ENCODE measurements at places on chromosomes 5 and 9.
A peak's percentile ranks its signal among the peaks of the same experiment; 100 is the strongest.

- DNase-seq = peak; percentile 33
Observed at GRCh38 chr5:140131967-140132409, 6.3 kb downstream of the IGIP start.

- DNase-seq = no peak
Observed at GRCh38 chr5:139747583-139748504, 47.8 kb upstream of the PSD2 start.

GRCh38 chr5:109690242-109690974 lies 681 bp downstream of the MAN2A1 start:
- DNase-seq = peak; percentile 3

DNA sequence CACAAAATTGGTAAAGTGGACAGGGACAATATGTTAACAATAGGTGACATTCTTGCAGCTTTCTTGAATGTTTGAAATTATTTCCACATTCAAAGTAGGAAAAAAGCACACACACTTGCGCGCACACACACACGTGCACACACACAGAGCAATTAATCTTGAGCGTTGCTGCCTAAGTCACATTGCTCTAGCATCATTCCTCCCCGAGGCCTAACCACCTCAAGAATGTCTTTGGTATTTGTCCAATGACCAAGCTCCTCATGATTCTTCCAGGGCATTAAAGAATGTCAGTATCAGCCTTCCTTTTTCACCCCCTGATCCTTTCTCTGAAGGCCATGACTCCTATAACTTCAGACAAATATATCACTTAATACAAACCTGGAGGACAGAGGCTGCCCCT lies 198.1 kb downstream of the NPR3 start:
- no peak for DNase-seq

GRCh38 chr5:72615061-72615460 lies 107.9 kb upstream of the ZNF366 start:
- no peak for DNase-seq

DNA sequence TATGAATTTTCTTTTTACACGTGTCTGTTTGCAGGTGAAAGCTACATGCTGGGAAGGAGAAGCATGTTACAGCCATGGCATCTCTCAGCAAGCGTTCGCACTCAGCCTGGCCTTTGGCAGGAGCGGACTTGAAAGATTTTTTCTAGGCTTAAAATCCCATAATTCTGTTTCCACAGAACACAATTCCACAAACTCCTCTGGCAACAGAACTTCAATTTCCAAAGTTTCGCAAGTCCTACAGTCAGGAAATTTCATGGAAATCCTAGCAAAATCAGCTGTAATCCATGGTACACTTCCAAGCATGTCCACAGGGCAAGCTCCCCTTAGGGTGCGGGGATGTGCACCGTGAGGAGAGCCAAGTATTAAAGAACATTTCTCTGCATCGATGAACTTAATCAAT lies 35.9 kb downstream of the SUB1 start:
- DNase-seq = no peak

DNA sequence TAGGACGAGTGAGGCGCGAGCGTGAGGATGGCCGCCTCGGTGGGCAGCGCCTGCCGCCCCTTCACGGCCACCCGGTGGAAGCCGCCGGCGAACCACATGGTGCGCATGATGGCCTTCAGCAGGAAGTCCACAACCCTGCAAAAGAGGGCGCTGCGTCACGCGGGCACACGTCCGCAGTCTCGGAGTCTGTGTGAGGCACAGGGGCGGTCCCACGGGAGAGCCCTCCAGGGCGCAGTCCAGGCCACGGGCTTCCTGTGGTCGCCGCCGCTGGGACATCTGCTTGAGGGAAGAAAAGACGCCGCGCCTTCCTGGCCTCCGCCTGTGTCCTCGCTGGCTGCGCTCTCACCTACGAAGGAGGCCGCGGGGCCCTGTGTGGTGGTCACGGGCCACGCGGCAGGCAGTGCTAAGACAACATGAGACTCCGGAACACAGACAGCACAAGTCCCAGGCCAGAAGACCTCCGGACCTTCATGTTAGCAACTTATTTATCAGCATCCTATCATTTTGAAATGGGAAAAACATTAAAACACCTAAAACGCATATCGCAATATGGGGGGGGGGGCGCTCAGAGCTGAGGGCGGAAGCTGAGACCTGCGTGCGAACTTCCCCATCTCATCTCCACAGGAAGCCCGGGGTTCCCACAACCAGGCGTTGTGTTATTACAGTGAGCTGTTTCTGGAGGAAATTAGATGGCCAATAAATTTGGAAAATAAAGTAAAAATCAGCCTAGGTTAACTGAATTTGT lies 28.8 kb downstream of the LPCAT1 start:
- no peak for DNase-seq

DNA sequence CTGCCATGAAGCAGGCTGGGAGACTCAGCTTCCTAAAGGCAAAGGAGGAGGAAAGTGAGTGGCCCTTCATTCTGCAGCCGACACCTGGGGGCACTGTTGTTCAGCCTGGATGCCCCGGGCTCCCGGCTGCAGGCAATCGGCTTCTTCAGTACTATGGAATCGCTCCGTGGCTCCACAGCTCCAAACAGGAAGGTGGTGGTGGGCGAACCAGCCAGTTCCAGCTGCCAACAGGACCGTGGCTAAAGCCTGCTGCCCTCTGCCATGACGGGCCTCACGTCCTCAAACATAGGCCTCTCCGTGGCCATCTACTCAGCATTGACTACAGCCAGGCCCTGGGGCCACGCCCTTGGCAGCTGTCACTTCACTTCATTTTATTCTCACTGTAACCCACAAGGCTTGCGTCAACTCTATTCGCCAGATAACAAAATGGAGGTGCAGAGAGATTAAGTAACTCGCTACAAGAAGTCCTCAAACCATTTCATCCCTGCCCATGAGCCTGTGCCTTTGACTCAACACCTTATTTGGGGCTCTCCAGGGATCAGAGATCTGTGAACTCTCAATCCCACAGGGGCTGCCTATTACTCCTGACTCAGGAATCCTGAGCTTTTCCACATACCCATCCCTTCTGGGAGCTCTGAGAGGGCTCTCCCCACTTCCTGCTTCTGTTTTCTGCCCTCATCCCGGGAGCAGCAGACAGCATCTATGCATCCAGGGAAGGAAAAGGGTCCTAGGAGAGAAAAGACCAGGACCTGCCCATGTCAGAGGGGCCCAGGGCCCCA lies 38.0 kb downstream of the PAX5 start:
- peak; percentile 32 for DNase-seq

DNA sequence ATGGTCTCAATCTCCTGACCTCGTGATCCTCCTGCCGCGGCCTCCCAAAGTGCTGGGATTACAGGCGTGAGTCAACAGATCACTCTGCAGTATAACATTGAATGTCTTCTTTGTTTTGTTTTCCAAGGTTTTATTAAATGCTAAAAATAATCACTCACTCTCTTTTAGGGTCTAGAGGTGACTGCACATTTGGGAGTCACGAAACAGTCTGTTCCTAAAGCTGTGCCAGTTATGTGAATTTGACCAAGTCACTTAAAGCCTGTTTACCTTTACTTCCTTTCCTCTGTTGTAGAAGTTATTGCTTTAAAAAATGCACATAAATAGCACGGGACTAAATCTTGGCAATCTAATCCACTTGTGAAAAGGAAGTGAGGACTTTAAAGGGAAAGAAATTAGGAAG lies 304.9 kb upstream of the PTGER4 start:
- DNase-seq = no peak

DNA sequence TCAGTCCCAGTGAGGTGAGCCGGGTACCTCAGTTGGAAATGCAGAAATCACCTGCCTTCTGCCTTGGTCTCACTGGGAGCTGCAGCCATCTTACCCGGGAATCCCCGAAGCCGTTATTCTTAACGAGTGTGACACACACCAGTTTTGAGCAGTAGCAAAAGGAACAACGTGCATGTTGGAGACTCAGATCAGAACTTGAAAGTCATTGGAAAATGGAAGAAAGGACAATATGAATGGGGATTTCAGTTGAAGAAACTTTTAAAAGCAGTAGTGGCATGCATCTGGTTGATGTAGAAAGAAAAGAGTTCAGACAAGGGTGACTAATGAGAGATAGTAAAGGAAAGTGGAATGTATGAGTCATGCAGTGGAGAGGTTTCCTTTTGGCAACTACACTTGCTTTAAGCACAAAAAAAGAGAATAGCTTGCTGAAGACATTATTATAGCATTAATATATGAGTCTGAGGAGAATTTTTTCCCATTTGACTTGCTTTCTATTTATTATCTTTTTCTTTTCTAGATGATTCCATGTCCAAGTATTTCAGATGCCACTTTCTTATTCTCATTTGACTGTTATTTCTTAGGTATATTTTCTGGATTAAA lies 44.4 kb upstream of the ANKDD1B start:
- peak; percentile 80 for DNase-seq

DNA sequence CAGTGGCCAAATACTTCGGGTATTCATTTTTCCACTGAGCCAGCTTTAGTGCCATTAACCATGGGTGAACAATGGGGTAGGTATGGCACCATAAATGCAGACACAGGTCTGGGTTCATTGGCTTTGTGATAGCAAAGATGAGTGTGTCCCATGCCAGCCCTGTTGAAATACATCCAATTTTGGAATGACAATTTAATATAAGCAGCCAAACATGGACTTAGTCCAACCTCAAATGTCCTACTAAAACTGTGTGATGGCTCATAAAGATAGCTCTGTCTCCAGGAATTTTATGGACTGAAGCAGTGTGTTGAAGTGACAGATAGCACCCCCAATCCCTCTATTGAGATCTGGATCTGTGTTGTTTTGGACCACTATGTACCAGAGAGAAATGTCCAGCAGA lies 514.9 kb downstream of the RASEF start:
- no peak for DNase-seq

DNA sequence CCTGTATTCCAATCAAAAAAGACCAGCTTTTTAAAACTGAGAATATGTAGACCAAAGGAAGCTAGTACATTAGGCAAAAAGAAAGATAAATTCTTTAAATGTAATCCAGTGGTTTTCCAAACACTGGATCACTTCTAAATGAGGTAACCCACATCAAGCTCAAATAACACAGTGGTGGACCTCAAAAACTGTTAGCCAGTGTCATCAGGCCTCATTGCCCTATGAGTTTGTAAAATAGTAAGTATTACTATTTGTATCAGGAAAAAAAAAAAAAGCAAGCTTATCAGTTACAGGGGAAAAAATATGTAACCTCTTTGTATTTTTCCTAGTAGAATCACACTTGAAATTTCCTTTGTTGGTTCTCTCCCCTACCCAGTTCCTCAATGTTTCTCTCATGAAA lies 6.7 kb downstream of the MTX3 start:
- DNase-seq = no peak

GRCh38 chr5:148807851-148808250 lies 18.6 kb upstream of the ADRB2 start:
- DNase-seq = no peak

DNA sequence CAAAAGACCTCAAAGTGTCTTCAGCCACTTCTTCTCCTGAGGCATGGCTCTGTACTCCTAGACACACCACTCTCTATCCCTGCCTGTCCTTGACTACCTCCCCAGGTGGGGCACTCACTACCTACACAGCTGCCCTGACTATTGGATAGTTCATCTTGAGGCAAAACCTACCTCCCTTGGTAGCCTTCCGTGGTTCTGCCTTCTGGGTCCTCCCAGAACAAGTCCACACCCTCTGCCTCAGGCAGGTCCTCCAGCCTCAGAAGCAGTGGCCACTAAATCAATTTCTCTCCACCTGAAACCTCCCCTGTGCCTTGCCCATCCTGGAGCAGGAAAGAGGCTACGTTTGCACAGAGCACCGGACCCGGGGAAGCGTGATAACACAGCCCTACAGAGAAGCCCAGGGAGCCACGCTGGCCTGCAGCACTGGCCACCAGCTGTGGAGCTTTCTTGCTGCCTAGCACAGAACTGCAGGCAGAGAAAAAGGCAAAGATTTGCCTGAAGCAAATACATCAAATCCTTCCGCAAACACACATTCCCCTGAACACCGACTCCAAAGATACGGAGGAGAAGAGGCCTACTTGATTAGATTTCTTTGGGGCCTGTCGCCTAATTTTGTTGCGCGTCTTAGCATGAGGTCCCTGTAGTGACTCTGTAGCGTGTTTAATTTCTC lies 141.8 kb downstream of the C9orf50 start:
- DNase-seq = no peak

- DNase-seq = no peak
Observed at GRCh38 chr9:110141227-110141793, 66.6 kb downstream of the C9orf152 start.

DNA sequence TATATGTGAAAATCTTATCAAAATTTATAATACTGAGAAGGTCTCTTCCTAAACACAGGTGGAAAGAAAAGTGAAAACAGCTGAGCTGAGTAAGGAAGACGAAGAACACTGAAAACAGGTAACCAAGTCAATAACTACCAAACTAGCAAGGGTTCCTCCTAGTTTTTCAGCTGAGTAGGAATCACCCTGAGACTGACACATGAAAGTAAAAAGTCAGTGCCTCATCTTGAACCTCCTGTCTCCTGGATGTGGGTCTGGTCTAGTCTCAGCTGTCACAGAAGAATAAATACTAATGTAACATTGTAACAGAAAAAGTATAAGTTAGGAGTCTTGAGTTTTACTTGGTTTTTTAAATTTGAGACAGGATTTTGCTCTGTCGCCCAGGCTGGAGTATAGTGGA lies 121.0 kb downstream of the MEF2C start:
- DNase-seq = no peak

DNA sequence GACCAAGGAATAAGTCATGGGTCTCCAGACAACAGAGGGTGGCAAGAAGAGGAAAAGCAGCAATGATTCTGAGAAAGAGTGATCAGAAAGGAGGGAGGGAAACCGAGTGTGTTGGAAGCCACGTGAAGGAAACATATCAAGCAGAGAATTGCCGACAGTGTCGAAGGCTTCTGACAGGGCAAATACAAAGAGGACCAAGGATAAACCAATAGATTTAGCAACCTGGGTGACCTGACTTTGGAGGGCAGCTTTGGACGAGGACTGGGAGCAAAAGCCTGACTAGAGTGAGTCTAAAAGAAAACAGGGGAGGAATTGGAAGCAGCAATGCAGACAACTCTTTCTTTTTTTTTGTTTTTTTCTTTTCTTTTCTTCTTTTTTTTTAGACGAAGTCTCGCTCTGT lies 83.8 kb downstream of the WWC1 start:
- no peak for DNase-seq

DNA sequence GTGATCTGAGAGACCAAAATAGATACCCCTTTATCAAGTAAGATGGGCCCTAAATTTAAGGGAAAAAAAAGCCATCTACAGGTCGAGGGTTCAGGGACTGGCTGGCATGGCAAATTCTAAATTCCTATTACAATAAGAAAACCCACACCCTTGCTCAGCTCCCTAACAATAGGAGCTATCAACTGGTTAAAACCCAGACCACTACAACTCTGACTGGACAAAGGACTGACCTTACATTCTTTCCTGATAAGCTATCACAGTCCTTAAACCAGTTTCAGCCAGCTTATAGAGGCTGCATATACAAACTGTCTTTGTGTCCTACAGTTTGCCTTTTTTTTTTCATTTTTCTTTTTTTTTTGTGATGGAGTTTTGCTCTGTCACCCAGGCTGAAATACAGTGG lies 803.6 kb downstream of the NR2F1-AS1 start:
- no peak for DNase-seq

- DNase-seq = no peak
Observed at GRCh38 chr5:160049099-160049498, 40.2 kb downstream of the TTC1 start.

GRCh38 chr5:121987685-121988073 lies 25.9 kb downstream of the SRFBP1 start:
- DNase-seq = no peak
